Aorta (tissue), 5 donors: ENCODE measurements at places on chromosomes 2 and 18. TPM values are rescaled to one million over a fixed set of nuclear protein-coding genes. Genes with fewer than 3 reads are reported as not detected.

SCN3A gene
- 2.4 TPM for total RNA-seq

GRCh38 chr2:173048522-173048896 is 27.1 kb upstream of the MAP3K20 start:
- no peak for DNase-seq

- DNase-seq = no peak
Observed at GRCh38 chr2:236876642-236877041, 209.0 kb upstream of the COPS8 start.

CYP27A1 gene
- 50.6 TPM for total RNA-seq

DNA sequence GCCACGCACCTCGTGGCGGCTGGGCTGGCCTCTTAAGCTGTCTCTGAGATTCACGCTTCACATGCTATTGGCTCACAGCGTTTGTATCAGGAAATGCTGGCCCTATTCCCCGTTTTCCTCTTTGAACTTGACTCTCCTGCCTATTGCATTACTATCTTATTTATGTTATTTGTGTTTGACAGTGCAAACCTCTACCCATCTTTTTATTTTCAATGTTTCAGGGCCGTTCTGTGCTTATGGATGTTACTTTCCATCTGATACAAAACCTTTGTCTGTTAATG is 149.9 kb upstream of the TWIST2 start:
- DNase-seq = no peak

DNA sequence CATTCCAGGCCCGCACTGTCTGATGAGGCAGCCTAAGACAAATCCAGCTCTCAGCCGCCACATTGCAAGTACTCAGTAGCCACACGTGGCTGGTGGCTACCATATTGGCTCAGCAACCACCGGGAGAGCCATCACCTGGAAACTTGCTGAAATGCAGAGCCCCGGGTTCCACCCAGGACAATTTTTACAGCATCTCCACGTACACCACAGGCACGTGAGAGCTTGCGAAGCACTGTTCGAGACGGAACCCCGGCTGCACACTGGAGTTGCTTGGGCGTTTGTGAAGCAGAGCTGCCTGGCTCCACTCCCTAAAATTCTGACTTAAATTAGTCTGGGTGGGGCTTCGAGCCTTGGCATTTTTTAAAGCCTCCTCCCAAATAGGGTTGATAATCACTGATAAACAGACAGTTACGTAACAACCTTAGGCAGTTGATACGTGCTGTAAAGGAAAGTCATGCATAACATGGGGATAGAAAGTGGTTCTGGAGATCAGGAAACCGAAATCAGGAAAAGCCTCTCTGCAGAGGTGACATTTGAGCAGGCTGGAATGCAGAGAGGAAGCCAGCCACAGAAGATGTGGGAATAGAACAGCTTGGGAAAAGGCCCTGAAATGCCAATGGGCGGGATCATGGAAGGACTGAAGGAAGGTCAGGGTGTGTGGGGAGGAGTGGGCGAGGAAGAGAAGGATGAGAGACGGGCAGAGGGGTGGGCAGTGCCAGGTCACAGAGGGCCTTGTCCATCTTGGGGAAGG is 6.2 kb downstream of the ASAP2 start:
- DNase-seq = peak; percentile 74

- DNase-seq = no peak
Observed at GRCh38 chr2:168801961-168802858, at the start of gene NOSTRIN. NOSTRIN (plus strand) TSS chr2:168802637; CDS start chr2:168802647, 10 bp downstream.
